ENCODE measurements at places on chromosomes 11 and 22. TPM values are rescaled to one million over a fixed set of nuclear protein-coding genes. Genes with fewer than 3 reads are reported as not detected.

ALX4 gene
- total RNA-seq = not detected

DNA sequence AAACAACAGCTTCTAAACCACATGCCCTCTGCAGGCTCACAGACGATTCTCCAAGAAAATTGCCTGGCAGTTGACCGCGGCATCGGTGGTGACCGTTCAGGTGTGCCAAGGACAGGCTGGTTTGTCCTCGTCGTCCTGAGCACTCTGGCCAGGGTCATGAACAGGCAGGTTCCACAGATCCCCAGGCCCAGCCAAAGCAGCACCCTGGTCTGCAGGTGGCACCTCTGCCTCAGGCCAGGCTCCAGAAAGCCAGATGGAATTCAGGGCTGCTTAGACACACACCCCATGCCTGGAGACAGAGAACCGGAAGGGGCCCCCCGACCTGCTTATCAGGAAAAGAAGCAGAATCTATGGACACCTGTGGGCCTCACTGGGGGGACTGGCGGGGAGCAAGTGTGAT, 338.7 kb downstream of the BRD1 start:
- H3K4me1 ChIP-seq = no peaks in the 10 kb centered on the region
- H3K4me3 ChIP-seq = no peak overlapping the region
- H3K36me3 ChIP-seq = no peaks in the 10 kb centered on the region
- no peak overlapping the region for H3K27ac ChIP-seq

KCTD14 gene
- 19.1 TPM for total RNA-seq

DNA sequence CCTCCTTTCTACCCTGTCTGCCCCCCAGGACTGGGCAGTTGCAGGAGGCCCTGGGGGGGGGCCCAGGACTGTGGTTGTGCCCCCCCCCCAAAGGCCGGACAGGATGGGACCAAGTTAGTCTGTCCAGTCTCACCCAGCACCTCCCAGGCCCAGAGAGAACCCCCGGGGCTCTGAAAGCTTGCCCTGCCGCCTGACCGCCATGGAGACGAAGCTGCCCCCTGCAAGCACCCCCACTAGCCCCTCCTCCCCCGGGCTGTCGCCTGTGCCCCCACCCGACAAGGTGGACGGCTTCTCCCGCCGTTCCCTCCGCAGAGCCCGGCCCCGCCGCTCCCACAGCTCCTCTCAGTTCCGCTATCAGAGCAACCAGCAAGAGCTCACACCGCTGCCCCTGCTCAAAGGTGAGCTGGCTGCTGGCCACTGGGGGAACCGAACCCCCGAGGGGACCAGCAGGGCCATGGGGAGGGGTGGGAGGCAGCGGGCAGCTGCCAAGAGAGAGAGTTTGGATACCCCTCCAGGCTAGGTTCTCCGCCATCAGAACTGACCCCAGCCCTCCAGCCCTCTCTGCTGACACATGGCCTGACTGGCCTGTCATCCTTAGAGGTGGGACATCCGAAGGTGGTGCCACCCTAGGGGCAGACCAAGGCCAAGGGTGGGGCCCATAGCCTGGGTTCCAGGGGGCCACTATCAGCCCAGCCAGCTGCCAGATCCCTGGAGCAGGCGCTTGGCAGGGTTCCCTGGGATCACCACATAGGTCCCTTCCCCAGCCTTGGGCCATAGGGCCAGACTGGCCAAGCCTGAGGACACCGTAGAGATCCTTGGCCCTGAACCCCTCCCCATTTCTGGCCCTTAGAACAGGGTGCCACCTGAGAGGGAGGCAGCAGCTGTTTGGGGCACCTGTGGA, 1.3 kb downstream of the PPP2R5B start:
- H3K27me3 ChIP-seq = no peaks in the 10 kb centered on the region
- H3K4me1 ChIP-seq = peaks cover 4% of the 10 kb centered on the region
- no peak for DNase-seq
- peak overlapping the region; percentile 90 for H3K4me3 ChIP-seq
- H3K27ac ChIP-seq = no peak overlapping the region
- H3K36me3 ChIP-seq = no peaks in the 10 kb centered on the region

DNA sequence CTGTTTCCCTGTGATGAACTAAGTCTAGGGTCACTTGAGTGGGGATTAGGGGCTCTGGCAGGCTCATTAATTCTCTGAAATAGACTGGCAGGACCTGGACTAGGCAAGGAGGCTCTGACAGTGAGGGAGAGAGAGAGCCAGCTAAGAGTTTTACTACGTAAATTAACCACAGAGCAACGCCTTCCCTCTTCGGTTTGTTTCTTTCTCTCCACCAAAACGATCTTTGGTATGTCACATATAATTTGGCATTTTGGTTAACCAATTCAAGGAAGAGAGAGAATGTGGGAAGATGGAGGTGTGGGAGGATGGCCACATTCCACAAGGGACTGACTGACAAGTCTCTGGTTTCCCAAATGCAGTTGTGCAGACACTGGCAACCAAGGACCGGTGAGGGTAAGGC, 27.9 kb downstream of the ATG16L2 start:
- H3K36me3 ChIP-seq = no peaks in the 10 kb centered on the region
- H3K27ac ChIP-seq = no peak overlapping the region
- no peak overlapping the region for H3K4me3 ChIP-seq
- no peak for DNase-seq
- no peaks in the 10 kb centered on the region for H3K4me1 ChIP-seq

- H3K4me1 ChIP-seq = peaks cover 27% of the 10 kb centered on the region
- no peak for DNase-seq
- H3K36me3 ChIP-seq = no peaks in the 10 kb centered on the region
- peak overlapping the region; percentile 49 for H3K4me3 ChIP-seq
Measured at GRCh38 chr22:37633089-37633624, 6.3 kb upstream of the SH3BP1 start.

DNA sequence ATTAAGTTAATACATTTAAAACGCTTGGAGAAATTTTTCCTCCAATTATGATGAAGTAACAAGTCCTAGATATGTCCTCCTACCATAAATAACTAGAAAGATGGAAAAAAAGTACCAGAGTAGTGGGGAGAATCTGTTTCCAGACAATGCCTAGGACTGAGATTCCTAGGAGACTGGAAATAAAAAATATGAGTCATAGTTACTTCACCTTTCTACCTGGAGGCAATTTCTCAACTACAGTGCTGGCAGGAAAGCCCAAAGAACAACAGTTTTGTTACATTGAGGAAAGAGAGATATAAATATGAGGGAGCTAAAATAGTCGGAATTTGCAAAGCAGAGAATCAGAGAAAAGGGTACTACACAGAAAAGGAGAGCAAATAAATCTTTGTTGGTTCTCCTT, 202.1 kb upstream of the ARHGAP42 start:
- peaks cover 4% of the 10 kb centered on the region for H3K4me1 ChIP-seq
- H3K4me3 ChIP-seq = no peak overlapping the region
- no peaks in the 10 kb centered on the region for H3K36me3 ChIP-seq
- no peaks in the 10 kb centered on the region for H3K27me3 ChIP-seq
- no peak overlapping the region for H3K27ac ChIP-seq

JAML gene
- total RNA-seq = 0.12 TPM

Measured in GM23338 (cell line).